ENCODE measurements at places on chromosomes 3 and 15.

DNA sequence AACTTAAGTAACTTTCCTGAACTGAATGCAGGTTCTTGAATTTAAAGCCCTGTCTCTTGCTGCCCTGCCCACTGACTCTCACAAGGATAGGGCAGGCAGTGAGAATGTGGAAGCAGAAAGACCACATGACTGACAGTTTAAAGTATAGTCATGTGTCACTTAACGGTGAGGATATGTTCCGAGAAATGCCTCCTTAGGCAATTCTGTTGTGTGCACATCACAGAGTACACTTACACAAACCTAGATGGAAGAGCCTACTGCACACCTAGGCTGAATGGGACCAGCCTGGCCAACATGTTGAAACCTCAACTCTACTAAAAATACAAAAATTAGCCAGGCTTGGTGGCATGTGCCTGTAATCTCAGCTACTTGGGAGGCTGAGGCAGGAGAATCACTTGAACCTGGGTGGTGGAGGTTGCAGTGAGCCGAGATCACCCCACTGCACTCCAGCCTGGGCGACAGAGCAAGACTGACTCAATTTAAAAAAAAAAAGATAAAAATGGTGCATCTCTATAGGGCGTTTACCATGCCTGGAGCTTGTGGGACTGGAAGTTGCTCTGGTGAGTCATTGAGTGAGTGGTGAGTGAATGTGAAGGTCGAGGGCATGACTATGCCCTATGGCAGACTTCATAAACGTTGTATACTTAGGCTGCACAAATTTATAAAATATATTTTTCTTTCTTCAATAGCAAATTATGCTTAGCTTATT, 18.9 kb upstream of the COPG1 start:
- DNase-seq: no peak

DNA sequence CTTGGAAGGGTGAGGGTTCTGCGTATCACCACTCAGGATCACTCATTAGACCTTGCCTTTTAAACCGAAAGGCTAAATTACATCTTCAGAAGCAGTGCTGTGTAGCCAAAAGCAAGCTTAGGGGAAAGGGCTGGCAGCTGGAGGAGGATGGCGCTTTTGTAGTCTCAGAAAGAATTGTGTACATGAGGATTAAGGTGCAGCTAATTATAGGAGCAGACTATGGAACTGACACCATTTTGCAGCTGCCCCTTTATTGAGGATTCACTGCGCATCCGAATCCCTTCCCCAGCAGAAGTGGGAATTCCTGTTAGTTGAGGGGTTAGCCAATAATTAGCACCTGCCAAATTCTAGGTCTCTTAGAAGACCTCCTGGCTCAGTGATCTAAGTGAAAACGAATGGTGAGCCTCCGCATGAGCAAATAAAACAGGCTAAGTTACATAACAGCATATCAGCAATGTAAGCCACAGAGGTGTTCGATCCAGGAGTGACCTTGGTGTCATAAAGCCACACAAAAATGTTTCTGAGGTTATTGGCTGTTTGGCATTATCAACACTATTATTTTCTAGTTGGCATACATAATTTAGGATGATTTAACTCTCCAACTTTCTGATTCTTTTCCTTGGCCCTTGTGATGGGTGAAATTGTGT, 42.6 kb upstream of the SEMA6D start:
- no peak for DNase-seq

GRCh38 chr15:91566141-91566540, 287.4 kb upstream of the SLCO3A1 start:
- DNase-seq: no peak

GRCh38 chr15:37764733-37765191, 169.7 kb upstream of the TMCO5A start:
- DNase-seq: no peak

DNA sequence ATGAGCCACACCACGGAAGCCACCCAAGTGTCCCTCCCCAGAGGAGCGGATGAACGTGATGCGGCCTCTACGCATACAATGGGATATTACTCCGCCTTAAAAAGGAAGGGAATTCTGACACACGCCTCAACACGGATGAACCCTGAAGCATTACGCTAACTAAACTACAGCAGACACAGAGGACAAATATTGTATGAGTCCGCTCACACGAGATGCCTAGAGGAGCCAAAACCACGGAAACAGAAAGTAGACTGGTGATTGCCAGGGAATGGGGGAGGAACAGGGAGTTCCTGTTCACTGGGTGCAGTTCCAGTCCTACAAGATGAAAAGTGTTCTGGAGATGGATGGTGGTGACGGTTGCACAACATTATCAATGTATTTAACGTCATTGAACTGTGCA, 32.7 kb downstream of the SRGAP3 start:
- DNase-seq: no peak

- DNase-seq: no peak
These were observed 86.0 kb downstream of the DTWD1 start for GRCh38 chr15:49706805-49707204.

- no peak for DNase-seq
These were observed 24.5 kb upstream of the IDH2 start for GRCh38 chr15:90126596-90127435.

DNA sequence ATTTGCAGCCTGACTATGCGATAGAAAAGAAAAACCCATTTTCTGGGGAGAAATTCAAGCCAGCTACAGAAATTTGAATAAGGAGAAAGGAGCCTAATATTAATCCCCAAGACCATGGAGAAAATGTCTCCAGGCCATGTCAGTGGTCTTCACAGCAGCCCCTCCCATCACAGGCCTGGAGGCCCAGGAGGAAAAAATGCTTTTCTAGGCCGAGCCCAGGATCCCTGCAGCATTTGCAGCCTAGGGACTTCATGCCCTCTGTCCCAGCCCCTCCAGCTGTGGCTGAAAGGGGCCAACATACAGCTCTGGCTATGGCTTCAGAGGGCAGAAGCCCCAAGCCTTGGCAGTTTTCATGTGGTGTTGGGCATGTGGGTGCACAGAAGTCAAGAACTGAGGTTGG, 26.3 kb downstream of the ARRDC4 start:
- DNase-seq: no peak

- DNase-seq: no peak
These were observed 221.5 kb upstream of the TBL1XR1 start for GRCh38 chr3:177418787-177419186.

DNA sequence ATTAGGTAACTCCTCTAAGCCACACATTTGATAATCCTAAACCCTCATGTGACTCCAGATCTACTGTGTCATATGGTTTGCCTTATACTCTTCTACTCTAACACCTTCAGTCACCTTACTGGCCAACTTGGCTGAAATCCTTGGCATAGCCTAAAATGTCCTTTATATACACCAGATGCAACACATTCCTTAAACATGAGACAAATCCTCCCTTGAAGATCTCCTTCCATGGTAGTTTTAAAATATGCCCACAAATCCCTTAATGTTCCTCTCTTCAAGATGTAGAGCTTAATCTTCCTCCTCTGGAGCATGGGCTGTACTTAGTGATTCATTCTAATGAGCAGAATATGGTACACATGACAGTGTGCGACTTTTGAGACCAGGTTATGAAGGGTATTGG, 238.9 kb downstream of the SUCLG2 start:
- no peak for DNase-seq

GRCh38 chr15:98669638-98670037, 21.3 kb downstream of the IGF1R start:
- DNase-seq: no peak

GRCh38 chr15:38530113-38530512, 34.5 kb downstream of the RASGRP1 start:
- no peak for DNase-seq

DNA sequence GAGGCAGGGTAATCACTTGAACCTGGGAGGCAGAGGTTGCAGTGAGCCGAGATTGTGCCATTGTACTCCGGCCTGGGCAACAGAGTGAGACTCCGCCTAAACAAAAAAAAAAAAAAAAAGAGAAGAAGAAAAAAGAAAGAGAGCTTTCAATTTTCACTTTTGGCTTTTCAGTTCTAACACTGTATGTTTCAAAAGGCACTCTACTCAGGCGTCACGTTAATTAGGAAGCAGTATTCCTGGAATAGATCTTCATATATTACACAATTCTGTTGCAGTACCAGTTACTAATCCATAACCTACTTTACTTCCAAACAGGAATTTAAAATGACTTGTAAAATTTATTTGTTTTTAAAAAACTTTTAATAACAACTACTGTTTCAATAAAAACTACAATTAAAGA, 131.7 kb upstream of the PLXND1 start:
- no peak for DNase-seq

GRCh38 chr3:95797081-95797480, 1017.3 kb upstream of the EPHA6 start:
- no peak for DNase-seq

DNA sequence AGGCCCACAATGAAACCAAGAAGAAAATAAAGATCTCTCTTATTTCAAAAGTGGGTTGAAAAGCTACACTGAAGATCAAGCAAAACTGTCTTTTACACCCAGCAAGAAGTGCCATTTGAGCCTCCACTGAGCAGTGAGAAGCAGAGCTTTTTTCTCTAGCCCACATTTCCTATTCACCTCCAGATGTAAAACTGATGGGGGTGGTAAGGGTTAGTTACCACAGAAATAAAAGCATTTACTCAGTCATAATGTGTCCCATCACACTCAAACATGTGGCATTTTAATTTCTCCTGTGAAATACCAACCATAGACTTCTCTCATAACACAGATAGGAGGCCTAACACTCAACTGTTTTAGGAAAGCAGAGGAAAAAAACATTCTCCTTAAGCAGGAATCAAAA, 21.0 kb downstream of the IFT57 start:
- DNase-seq: no peak

GRCh38 chr3:188437926-188438325, 284.0 kb downstream of the LPP start:
- DNase-seq: no peak

DNA sequence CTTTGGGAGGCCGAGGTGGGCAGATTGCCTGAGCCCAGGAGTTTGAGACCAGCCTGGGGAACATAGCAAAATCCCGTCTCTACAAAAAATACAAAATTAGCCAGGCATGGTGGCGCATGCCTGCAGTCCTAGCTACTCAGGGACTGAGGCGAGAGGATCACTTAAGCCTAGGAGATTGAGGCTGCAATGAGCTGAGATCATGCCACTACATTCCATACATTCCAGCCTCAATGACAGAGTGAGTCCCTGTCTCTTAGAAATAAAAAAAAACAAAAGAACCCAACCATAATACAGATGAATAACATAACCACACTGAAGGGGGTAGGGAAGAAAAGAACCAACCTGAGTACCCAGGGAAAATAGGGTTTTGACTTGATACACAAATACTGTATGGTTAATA, 19.7 kb upstream of the CGNL1 start:
- no peak for DNase-seq

Data from activated CD4-positive, CD25-positive, alpha-beta regulatory T cell (primary cell).